Fibroblast of the conjunctiva (primary cell): ENCODE measurements at places on chromosomes 7 and 10.

DNA sequence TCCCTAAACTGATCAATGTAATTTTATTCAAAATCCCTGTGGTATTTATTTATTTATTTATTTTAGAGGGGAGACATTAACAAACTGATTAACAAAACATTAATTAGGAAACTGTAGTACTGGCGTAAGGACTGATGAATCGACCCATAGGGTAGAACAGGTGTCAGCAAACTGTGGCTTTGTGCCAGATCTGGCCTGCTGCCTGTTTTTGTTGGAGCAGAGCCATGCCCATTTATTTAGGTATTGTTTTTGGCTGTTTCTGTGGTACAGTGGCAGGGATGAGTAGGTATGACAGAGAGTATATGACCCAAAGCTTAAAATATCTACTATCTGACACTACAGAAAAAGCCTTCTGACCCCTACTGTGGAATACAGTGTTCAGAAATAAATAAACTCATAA, 332.5 kb upstream of the ETV1 start:
- no peak for DNase-seq

- DNase-seq: no peak
These were observed 26.1 kb downstream of the BCCIP start for GRCh38 chr10:125849448-125849847.

GRCh38 chr10:44974628-44975430, 3.8 kb downstream of the DEPP1 start:
- no peak for DNase-seq

- no peak for DNase-seq
These were observed 93.4 kb downstream of the ZNF365 start for GRCh38 chr10:62467527-62467926.

GRCh38 chr10:78511324-78512204, 477.9 kb downstream of the RPS24 start:
- no peak for DNase-seq

DNA sequence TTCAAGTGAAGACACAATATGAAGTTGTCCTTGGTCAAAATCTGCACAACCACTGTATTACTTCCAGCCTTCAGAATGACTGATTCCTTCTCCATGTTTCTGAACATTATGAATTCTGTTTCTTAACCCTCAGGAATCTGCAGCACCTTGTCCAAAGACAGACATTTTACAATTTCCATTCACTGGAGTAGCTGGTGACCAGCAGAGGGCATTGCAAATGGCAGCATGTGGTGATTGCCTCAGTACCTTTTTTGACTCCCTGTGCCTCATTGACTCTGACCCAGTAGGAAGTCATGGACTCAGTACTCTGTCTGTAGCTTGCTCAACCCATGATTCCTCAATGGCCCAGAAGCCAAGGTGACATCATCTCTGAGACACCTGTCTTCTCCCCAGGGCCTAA, 879 bp upstream of the VPS41 start:
- DNase-seq: no peak

GRCh38 chr7:148045521-148045920, 545.0 kb upstream of the C7orf33 start:
- no peak for DNase-seq

DNA sequence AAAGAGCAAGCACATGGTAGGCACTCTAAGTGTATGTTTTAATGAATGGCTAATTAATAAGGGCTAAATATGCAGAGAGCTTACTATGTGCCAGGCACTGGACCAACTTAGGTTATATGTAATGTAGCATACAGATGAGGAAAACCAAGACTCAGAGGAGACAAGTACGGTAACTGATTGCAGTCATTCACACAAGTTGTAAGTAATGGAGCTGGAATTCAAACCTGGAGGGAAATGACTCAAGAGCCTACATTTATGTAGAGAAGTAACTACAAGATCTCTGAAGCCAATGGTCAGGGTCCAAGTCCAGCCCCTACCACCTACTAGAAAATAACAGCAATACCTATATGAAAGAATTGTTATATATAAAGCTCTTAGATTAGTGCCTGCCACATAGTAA, 97.3 kb upstream of the KCNIP2 start:
- peak; percentile 21 for DNase-seq

- no peak for DNase-seq
These were observed 262.2 kb downstream of the FZD1 start for GRCh38 chr7:91526404-91526803.

- no peak for DNase-seq
These were observed 130.7 kb upstream of the SH2B2 start for GRCh38 chr7:102155821-102156441.

- no peak for DNase-seq
These were observed 69.7 kb downstream of the MRC1 start for GRCh38 chr10:17878896-17879295.

GRCh38 chr7:92652536-92652935, 62.3 kb upstream of the FAM133B start:
- DNase-seq: no peak

DNA sequence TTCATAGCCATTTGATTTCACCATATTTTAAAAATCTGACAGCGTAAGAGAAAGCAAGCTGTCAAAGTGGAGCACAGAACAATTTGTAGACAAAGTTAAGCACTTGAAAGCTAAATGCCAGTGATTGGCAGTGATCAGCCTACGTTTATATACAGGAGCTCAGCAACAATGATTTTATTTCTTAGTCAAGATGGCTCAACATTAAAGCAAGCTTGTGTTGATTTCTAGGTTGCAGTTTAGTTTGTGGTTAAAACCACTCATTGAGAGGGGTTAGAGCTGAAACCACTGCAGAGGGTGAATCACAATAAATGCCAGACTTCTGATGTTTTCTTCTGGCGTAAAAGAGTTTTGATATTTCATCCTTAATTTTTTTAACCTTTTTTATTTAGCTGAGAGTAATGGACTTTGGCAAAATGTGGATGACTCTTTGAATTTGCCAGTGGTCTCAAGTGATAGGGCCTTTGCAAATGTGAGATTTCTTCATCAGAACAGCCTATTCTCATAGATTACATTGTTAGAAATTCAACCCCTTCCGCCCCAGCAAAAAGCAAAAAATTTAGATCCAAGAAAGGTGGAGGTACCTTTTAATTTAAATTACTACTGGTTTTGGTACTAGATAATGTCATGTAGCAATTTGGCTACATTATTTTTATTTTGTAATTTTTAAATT, 73.8 kb downstream of the SHOC2 start:
- peak; percentile 14 for DNase-seq

DNA sequence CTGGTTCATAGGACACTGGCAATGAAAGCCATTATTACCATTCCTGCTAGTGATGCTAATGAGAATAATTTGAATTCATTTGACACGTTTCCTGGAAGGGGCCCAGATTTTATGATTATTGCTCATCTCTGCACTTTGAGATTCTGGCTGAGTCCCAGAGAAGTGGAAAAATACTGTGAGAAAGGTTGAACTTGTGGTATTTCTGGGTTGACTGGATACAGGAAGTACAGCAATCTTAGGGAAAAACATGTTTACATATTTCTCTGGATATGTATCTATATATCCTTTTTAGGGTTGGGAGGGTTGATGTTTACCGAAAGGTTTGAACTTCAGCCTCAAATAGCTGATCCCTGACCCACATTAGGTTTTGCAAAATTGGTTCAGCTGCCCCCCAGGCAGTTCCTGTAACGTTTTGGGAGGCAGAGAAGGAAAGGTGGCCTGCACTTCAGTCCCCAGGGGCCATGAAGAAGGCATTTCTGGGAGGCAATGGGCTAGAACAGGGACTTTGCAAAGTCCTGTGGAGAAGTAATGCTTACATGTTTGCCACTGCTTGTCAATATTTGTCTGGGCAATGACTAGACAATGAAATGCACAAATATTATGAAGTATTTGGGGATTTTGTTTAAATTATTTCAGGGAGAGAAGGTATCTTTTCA, 253.7 kb upstream of the PITRM1 start:
- peak; percentile 9 for DNase-seq

GRCh38 chr7:462173-463103, 57.2 kb downstream of the PDGFA start:
- no peak for DNase-seq

- no peak for DNase-seq
These were observed 55.1 kb upstream of the PTPN12 start for GRCh38 chr7:77482015-77482414.

DNA sequence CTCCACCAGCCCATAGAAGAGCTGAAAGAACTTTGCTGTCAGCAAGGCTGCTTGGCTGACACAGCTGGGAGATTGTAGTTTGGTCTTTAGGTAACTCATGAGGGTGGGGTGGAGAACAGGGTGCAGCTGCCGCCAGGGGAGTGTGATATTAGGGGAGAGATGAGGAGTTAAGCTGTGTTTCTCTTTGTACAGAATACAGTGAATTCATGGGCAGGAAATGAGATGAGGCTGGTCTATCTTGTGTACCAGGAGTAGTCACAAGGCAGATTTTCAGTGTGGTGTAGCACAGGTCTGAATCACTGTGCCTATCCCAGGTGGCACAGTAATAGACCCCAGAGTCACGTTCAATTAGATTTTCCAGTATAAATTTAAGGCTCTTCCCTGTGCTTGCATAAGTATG, 56.6 kb upstream of the TARP start:
- DNase-seq: no peak

DNA sequence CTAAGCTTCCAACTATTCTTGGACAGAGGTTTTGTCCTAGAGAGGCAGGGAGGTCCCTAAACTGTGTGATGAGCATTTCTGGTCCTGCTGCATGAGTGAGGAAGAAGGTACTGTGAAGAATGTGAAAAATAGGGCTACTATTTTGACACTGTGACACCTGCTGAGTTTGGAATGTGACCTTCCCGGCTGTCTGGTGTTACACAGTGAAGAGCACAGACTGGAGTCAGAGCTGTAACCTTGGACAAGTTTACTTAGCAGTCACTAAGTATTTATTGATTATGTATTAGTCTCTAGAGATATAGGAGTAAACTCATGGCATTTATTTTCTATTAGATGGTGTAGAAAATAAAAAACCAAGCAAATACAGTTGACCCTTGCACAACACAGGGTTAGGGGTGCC, 12.3 kb downstream of the GOLGA7B start:
- DNase-seq: no peak

- DNase-seq: peak; percentile 3
These were observed 781 bp upstream of the GRM8 start for GRCh38 chr7:127253281-127254162.

DNA sequence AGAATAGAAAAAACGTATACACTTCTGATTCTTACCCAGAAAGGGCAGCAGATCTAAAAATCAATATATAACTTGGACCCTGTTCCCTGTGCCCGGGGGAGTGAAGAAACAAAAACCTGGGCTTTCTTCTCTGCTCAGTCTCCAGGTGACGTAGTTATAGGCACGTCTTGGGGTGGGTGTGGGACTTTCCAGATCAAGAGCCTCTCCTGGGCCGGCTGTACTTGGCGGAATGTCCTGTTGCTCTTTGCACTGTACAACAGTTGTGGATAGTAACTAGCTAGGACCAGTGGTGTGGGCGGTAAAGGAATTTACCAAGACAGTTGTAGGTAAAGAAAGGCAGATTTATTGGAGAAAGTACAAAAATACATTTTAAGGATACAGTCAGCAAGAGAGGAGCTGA, 40.4 kb upstream of the STEAP4 start:
- DNase-seq: no peak

- peak; percentile 55 for DNase-seq
These were observed 2.2 kb upstream of the ANTXRL start for GRCh38 chr10:46284286-46285229.

DNA sequence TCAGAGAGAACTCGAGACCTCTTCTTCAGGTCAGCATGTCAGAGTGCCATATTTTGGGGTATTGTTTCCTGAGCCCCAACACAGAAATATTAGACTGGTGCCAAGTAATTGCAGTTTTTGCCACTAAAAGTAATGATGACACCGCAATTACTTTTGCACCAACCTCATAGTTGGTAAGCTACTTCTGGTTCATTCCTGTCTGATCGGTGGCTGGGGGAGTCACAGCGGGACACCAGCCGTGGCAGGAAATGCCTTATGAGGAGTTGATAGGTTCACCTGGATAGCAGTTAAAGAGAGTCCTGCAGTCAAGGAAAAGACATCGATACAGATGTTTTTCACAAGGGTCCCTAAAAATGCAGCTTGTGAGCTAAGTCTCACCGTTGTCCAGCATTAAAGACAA, 23.9 kb upstream of the ATP6V0A4 start:
- DNase-seq: no peak

- no peak for DNase-seq
These were observed 1.7 kb upstream of the CCM2 start for GRCh38 chr7:44998153-44998871.

DNA sequence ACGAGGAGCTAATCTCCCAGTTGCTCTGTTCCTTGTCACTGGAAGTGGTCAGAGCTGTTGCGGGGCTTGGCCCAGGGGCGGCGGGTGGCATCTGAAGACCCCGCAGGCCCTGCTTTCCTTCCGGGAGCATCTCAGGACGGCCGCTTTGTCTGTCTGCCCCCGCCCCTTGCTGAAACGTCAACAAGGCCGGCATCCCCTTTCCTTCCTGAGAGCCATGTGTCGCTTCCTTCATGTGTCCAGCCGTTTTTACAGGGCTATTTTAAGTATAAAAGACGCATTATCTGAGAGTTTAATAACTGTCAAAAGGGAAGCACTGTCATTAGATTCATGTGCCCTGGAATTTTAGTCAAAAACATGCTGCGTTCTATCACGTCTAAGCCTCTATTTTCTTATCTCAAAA, 110.4 kb downstream of the CUX1 start:
- no peak for DNase-seq

DNA sequence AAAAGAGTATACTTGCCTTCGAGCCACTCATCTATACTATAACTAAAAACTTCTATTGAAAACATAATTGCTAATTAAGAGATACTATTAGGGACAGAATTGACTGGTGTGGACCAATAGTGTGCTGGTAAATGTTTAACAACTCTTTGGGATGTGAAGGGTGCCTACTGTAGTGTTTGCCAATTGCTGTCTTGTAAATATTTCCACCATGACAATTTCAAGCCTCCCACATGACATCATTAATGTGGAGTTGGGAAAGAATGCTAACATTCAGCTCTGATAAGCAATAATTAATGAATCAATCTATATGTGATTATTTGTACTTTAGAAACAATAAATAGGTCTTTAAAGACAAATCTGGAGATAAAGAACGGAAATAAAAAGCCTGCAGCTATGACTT, 136.8 kb downstream of the DGKB start:
- DNase-seq: no peak

DNA sequence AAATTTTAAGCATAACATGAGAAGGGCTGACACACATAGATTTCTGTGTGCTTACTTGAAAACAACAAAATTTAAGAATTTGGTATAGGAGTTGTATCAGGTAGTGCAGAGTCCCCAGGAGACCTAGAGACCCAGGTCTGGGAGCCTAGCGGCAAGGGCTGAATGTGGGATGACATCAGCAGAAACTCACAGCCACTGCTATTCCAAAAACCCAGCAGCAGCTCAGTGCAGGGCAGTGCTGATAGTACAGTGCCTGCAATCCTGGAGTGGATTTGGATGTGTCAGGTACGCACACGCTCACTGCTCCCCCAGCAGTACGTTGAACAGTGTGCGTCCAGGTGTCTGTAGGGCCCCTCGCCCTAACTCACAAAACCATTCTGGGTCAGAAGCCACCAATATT, 87.1 kb downstream of the EGFR start:
- DNase-seq: no peak

DNA sequence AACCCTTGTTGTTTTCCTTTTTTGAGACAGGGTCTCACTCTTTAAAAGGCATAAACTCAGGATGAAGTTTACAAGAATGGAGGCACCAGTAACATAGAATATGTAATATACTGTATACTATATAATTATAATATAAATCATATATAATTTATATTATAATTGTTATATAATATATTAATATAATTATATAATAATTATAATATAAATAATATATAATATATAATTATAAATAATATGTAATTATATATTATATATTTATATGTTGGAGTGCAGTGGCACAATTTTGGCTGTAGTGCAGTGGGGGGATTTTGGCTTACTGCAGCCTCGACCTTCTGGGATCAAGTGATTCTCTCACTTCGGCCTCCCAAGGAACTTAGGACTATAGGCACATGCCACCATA, 96.1 kb downstream of the LRMDA start:
- no peak for DNase-seq
